NCI-H2029 (cell line): ENCODE measurements at places on chromosomes 5 and 9.

DNA sequence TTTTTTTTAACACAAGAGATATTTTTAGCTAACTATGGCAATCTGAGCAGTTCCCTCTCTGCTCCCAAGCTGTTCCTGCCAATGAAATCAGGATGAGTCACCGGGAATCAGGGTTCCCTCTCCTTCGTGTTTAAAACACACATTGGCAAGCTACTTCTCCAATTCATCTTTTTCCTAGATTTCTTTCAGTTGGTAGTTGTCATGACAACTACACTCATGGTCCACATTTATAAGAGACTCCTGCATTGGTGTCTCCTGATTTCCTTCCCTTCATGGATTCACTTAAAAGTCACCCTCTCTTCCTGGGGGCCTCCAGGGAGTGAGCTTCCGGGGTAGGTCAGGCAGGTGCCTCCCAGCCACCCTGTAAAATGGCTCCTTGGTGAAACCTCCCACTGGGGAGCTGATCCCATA, 72.3 kb upstream of the NIPAL4 start:
- DNase-seq, result no peak

GRCh38 chr5:68147659-68148058, 67.9 kb upstream of the PIK3R1 start:
- no peak for DNase-seq

- DNase-seq, result no peak
Measured at GRCh38 chr9:135248111-135248510, 160.6 kb downstream of the OLFM1 start.

DNA sequence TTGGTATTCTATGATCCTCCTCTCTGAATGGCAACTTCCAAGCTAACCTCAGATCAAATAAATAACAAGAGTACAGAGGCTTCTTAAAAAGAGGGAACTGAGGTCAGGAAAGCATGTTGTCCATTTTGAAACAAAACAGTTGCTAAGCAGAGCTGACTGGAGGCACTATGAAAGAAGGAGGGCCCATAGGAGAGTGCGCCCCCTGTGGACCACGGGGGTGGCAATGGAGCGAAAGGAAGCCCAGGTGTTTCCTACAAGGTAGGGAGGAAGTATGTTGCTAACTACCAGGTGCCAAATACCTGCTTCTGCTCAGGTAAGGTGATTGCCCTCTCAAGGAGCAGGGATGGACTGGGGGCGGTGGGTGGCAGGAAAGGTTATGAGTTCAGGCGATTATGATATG, 101.8 kb upstream of the MAST4 start:
- no peak for DNase-seq

- no peak for DNase-seq
Measured at GRCh38 chr9:109014608-109015280, 1.4 kb upstream of the CTNNAL1 start.
